ENCODE measurements at places on chromosomes 6 and 20.

- DNase-seq, result peak; percentile 4
Measured at GRCh38 chr20:44309763-44310663, 989 bp downstream of the FITM2 start.

DNA sequence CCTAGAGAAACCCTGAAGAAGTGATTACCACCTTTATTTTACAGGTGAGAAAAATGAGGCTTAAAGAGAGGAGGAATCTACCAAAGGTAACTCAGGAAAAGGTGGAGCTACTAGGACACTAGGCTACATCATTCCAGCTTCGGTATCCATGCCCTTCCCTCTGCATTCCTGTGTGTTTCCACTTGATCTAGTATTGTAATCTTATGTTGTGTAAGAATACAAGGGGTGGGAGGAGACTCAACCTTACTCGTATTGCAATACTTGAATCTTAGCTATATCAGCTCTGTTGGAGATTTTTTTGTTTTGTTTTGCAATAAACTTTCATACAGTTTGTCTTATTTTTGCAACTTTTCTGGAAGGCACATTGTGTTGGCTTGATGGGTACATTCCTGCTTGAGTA is 742.4 kb downstream of the PTPRT start:
- no peak for DNase-seq

GRCh38 chr6:958488-958887 is 265.5 kb upstream of the EXOC2 start:
- peak; percentile 76 for DNase-seq

DNA sequence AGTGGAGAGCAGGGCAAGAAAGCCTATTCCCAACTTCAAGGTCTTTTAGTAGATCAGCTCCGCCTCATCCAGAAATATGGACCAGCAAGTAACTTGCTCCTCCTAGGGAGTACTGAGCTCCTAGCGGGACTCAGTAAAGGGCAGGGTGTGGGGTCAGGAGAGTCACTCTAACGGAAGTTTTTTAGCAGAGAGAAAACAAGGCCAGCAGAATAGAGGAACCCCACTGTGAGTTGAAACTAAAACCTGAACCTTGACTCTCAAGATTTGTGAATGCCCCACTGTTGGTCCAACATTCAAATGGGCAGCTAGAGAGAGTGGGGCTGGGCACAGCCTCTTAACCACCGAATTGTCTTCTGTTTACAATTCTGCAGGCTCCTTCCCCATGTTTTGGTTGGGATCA is 244.8 kb downstream of the FARS2 start:
- DNase-seq, result no peak

GRCh38 chr20:63325554-63326313 is 32.7 kb downstream of the COL20A1 start:
- DNase-seq, result no peak

DNA sequence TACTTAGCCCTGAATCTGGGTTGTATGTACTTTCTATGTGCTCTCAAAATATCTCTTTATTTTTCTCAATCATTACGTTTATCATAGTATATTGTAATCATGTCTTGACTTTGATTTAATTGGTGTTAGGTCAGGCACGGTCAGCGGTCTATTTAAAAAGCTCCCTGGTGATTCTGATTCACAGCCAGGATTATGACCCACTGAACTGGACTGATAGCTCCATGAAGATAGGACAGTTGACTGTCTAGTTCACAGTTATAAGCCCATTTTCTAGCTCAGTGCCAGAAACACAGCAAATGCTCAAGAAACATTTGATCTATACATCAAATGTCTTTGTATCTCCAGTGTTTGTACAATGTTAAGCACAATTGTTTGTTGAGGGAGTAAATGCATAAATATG is 111.5 kb upstream of the CCN2 start:
- DNase-seq, result no peak

DNA sequence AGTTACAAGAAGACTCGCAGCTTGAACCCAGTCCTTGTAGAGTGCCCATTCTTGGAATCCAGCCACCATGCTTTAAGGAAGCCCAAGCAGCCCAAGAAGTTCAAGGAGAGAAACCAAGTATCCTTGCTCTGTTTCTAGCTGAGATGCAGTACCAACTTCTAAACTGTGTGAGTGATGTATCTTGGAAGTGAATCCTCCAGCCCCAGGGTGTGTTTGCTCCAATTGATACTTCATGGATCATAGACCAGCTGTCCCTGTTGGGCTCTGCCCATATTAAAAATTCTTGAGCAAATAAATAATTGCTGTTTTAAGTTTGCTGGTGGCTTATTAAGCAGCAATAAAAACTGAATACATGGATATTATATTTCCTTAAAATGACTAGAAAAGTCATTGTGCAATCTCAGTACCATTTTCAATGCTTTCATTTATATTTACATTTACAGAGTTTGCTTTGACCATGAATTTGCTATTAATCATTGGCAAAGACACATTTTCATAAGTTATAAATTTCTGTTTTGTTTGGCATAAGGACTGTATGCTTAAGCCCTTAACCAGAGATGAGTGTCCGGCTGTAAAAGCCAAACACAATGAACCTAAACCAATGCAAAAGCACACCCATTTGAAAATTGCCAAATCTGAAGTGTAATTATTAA is 9.2 kb downstream of the SPTLC3 start:
- DNase-seq, result no peak

GRCh38 chr6:145670311-145670710 is 65.0 kb downstream of the EPM2A start:
- DNase-seq, result no peak

DNA sequence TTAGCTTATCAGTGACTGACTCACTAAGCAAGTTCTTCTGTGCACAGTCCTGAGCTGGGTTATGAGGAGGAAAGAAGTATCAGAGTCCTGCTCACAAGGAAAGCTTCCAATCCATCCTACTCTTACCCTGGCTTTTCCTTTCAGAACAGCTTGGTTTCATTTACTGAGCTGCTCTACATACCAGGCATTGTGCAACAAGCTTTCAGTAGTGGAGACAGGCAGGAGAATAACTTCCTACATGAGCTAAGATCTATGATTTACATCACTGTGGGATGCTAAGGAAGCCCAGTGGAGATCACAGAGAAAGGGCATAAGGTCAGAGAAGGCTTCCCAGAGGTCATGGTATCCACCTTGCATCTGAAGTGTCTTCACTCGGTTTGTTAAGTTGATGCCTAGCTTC is 144.5 kb downstream of the MAP3K7 start:
- no peak for DNase-seq

DNA sequence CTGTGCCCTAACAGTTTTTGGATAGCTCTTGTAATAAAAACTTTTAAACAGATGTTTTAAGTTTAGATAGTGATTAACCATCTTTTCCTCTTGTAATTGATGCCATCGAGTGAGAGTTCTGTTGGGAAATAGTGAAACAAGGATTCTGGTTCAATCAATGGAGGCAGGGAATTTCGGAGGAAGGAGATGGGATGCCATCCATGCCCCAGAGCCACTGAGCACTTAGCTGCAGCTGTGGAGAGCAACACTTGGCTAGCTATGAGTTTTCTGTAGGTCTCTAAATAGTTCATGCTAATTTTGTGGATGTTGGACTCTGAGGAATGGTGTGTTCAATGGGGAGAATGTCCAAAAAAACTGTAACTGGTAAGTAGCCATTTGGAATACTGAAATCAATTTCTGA is 16.7 kb downstream of the CBFA2T2 start:
- DNase-seq, result no peak

DNA sequence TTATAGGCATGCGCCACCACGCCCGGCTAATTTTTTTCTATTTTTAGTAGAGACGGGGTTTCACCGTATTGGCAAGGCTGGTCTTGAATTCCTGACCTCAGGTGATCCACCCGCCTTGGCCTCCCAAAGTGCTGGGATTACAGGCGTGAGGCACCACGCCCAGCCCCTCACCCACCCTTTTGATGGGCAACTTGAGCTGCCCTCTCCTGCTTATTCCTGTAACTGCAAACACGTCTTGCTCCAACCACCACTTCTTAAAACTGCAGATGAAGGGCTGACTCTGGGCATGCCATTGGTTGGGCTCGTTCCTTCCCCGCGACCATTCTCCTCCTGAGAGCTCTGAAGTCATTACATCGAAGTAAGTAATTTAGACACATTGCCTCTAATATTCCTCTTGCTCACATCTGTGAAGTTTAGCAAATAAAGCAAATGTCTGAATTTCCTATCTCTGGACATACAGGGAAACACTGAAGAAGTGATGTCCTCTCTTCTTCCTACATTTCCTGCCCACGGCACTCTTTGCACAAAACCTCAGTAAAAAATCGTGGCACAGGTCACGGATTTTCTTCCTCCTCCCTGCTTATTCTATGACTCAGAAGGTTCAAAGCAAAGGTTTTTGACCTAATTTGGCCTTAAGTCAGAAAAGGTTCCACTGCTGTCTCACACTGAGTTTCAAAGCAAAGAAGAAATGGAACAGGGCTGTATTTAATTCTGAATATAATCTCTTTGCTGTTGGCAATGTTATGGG is 117.5 kb downstream of the GMPR start:
- DNase-seq, result no peak

GRCh38 chr6:165118736-165119135 is 190.7 kb downstream of the C6orf118 start:
- no peak for DNase-seq

DNA sequence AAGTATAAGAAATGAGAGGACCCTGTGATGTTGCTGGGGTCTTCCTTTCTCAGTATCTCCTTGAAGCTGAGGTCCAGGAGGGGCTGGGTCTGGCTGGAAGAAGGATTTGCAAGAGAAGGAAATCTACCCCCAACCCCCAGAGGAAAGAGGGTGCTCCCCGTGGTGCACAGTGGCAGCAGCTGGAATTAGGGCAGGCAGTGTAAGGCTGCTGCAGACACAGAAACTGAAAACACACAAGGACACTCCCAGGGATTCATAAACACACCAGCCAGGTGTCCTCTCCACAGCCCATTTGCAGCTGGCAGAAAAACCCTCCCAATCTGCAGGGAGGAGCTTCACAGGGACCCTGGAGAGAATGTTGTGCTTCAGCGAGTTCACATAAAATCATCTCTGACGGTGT is 297.2 kb downstream of the CDH26 start:
- DNase-seq, result no peak

DNA sequence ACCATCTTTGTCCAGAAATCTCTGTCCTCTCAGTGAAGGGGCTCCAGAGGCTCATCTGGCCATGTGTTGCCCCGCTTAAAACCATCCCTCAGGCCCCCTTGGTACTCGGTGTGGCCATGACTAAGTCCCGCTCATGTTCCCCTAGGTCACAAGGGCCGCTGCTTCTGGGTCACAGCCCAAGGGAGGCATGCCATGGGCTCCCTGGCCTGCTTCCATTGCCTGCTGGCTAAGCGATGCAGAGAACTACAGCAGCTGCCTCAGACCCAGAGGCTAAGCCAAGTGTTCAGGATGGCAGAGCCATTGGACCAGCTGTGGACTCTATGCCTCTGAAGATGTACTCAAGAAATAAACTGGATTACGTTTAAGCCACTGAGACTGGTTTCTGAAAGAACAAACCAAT is 95.5 kb downstream of the ZFP64 start:
- DNase-seq, result no peak

GRCh38 chr6:7282097-7282906 is 30.7 kb downstream of the SSR1 start:
- no peak for DNase-seq

DNA sequence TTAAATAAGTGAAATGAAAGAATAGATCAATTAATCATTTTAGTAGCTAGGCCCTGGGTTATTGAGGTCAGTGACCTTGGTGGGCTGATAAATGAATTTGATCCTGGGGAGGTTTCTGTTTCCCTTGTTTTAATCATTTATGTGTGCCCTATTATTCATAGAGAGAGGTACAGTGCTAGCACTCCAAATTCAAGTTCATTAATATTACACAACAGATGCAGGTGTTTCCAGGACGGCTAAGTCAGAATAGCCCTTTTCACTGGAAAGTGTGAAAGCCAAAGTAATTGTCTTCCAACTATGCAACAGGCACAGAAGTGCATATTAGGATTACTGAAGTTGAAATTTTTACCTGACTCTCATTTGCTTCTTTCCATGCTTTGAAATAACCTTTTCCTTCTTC is 61.7 kb upstream of the SGK1 start:
- no peak for DNase-seq

DNA sequence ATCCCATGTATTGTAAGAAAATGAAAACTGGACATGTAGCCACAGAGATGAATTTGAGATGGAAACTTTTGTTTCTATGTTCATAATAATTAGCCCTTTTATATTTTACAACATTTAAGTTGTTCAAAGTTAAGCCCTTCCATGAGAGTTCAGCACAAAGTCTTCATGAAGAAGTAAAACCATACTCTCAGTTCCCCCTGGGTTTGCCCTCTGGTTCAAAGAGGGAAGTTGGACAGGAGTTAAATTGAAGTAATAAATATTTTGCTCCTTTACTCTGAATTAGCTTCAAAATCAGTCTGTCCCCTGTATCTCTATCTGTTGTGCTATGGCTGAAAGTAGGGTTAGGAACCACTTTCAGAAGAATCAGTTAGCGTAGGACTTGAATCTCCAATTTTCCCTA is 31.1 kb downstream of the PHACTR2 start:
- DNase-seq, result no peak

- peak; percentile 30 for DNase-seq
Measured at GRCh38 chr6:26025047-26025893, 62.0 kb upstream of the HFE start.

DNA sequence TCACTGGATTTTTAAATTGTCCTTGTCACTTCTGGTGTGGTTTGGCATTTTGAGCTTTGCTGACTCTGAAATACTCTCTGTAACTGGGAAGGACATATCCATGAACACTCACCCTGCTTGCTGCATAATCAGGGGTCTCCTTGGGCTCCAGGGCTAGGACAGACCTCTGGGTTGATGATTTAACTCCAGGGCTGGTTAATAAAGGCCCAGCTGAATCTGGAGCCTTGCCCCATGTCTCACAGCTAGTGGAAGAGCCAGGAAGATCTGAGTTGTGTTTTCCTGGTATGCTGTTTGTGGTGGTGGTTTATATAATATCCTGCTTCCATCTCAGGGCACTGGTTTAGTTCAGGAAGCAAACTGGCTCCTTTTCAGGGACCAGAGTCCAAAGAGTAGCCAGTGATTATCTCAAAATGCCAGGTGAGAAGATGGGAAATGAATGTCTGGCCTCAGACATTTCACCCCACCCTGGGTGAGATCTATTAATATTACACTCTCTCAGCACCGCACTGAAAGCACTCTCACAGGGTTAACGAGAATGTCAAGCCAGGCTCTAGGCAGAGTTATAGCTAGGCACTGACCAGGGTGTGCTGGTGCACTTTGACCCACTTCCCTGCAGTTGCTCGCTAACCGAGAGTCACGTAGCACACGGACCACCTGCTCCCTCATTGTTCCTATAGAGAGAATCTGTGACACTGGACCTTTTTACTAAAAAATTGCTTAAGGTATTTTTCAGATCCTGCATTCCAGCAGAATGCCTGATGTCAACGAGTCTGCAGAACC is 90.1 kb upstream of the SLC22A16 start:
- no peak for DNase-seq

- no peak for DNase-seq
Measured at GRCh38 chr6:72712910-72713309, 91.0 kb downstream of the KCNQ5 start.

- no peak for DNase-seq
Measured at GRCh38 chr20:2708073-2708415, 15.5 kb downstream of the EBF4 start.

DNA sequence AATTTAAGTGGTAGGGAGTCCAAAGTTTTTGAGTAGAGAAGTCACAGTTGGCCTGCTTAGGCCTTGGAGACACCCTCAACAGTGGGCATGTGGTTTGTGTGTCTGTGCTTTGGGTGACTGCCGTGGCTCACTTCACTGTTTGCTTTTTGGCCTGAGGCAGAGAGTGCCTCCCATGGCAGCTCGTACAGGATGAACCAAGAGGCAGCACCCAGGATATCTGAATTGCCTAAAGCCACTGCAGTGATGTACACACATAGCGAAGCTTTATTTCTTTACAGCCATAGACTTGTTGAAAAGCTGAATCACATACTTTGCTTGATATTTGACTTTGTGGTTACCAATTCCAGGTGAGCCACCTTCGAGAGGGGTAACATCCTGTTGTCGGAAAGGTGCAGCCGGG is 21.6 kb downstream of the RREB1 start:
- DNase-seq, result no peak
